Camera-type eye (tissue), 1 donor: ENCODE measurements at places on chromosomes 3 and 15. TPM values are rescaled to one million over a fixed set of nuclear protein-coding genes. Genes with fewer than 3 reads are reported as not detected.

Gene DGKG
- 4.0 TPM for total RNA-seq

Gene TRH
- total RNA-seq = 14.0 TPM

Gene BBX
- 105 TPM for total RNA-seq

Gene SLC24A5
- 22.1 TPM for total RNA-seq

Gene WDR93
- 0.66 TPM for total RNA-seq

Gene GPR160
- total RNA-seq = 61.7 TPM

Gene CCR8
- not detected for total RNA-seq

Gene MAP2K5
- total RNA-seq = 15.2 TPM
